ENCODE measurements at places on chromosomes 2 and 18.

DNA sequence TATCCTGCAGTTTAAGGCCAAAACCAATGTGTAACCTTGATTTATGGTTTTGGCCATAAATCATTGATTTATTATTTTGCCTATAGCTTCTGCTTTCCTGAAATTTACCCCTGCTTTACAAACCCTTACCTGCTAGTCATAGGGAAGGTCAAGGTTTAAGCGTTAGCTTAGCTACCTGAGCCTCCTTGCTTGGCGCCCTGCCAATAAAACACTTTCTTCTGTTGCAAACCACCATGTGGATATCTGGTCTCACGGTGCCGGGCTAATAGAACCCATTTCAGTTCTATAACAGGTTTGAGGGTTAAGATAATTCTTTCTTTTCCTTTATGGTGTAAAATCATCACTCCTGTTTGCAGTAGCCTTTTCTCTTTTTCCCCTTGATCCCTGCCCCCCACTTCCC, 72.2 kb downstream of the PDK1 start:
- no peak for DNase-seq

- DNase-seq: no peak
These were observed 53.4 kb downstream of the THADA start for GRCh38 chr2:43542285-43542933.

DNA sequence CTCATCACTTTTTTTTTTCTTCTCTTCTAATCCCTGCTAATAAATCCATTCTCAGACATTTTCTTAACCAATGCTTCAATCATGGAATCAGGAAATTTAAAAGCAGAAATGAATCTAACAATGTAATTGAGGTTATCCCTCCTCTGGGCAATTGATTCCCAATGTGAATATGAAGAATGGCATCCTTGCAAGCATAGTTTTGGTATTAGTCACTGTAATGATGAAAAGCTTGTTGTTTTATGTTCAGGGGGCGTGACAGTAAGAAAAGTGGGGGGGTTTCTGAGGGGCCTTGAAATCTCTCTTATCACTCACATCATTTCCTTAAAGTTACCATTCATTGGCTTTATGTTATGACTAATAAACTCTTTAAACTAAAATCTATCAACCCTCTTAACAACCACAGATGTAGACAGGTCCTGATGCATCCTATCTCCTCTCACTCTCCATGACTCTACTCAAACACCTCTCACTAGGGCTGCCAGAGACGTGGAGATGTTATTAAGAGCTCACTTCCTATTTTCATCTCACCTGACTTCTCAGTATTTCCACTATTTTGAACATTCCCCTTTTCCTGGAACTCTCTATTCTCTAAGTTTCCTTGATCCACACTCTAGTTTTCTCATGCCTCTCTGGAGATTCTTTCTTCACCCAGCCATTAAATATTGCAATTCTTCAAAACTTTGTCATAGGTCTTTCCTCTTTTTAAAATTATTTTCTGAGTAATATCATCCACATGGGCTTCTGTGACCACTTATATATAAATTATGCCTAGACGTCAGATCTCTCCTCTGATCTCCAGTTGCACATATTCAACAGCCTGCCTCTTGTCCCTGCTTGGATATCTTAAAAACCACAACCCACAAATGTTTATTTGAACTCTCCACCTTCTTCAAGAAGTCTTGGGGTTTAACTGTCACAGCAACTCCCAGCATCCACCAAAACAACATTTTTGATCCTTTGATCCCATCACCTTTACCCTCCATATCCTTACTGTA, 332.9 kb downstream of the CDH2 start:
- no peak for DNase-seq

GRCh38 chr2:189124175-189124574, 55.4 kb downstream of the COL5A2 start:
- no peak for DNase-seq

GRCh38 chr2:216620786-216621185, 12.4 kb upstream of the IGFBP2 start:
- no peak for DNase-seq

GRCh38 chr2:72077702-72078169, 69.9 kb downstream of the CYP26B1 start:
- DNase-seq: no peak

- no peak for DNase-seq
These were observed 13.2 kb upstream of the ATP6V1B1 start for GRCh38 chr2:70922235-70923234.

GRCh38 chr2:197453914-197454398, 604 bp downstream of the COQ10B start:
- no peak for DNase-seq

DNA sequence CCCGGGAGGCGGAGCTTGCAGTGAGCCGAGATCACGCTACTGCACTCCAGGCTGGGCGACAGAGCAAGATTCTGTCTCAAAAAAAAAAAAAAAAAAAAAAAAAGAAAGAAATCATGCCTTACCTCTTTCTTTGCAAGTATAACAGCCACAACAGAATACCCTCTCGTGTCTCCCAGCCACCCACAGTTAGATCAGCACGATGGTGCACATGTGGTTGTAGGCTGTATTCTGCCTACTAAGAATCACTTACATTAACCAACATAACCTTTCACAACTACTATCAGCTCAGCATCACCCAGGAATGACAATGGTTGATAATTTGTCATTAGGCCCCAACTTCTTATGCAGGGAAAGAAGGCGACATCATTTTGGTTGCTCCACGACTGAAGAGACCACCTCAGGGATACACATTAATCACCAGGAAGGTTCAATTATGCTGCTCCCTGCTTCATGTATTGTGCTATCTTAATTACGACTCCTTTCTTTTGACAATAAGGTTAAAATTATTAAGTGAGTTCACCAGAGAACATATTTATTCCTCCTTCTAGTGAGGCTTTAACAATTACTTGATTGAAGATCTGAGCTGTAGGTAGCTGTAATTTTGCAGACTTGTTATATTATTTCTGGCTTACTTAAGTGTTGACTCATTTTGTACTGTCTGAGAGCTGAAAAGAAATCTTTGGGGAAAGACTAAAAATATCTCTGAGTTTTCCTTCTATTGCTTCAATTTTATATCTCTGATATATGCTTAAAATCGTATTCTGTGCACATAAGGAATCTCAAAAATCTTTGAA, 120.1 kb downstream of the LRP1B start:
- no peak for DNase-seq

DNA sequence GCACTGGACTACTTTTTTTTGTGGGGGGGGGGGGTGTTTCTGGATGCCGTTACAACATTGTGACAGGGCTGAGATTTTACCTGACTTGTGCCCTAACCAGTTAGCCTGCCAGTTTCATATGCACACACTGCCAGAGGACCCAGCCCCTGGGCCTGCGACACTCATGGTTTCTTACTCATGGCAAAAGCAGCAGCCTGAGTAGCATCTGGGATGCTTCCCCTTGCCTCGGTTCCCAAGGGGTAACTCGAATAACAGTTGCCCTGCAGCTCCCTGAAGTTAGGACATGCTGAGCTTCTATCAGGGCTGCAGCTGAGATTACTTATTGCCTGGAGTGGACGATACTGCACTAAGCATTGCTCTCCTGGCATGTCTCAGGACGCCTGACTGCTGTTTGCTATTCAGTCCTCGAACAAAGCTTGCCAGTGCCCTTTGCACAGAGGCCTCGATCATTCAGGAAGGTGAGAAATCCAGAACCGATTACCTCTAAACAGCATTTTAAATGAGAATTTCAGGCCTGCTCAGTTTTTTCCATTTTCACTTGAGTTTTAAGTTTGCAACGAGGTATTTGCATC, 47.9 kb downstream of the TRPM8 start:
- no peak for DNase-seq

GRCh38 chr2:135050684-135051083, 1.4 kb upstream of the RAB3GAP1 start:
- no peak for DNase-seq

GRCh38 chr2:174716785-174717184, 47.5 kb downstream of the CHRNA1 start:
- DNase-seq: no peak

DNA sequence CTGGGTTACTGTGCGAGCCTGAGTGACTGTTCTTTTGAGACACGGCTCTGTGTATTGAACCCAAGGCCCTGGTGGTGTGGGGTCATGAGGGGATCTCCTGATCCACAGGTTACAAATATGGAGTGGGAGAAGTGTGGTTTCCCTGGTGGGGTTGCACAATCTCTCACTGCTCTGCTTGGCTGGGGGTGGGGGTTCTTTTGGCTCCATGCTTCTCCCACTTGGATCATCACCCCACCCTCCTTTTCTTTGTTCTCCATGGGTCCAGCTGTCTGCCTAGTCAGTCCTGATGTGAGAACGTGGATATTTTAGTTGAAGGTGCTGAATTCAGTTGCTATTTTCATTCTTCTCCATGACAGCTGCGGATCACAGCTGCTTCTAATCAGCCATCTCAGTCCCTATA, 37.8 kb downstream of the AGPS start:
- DNase-seq: no peak

DNA sequence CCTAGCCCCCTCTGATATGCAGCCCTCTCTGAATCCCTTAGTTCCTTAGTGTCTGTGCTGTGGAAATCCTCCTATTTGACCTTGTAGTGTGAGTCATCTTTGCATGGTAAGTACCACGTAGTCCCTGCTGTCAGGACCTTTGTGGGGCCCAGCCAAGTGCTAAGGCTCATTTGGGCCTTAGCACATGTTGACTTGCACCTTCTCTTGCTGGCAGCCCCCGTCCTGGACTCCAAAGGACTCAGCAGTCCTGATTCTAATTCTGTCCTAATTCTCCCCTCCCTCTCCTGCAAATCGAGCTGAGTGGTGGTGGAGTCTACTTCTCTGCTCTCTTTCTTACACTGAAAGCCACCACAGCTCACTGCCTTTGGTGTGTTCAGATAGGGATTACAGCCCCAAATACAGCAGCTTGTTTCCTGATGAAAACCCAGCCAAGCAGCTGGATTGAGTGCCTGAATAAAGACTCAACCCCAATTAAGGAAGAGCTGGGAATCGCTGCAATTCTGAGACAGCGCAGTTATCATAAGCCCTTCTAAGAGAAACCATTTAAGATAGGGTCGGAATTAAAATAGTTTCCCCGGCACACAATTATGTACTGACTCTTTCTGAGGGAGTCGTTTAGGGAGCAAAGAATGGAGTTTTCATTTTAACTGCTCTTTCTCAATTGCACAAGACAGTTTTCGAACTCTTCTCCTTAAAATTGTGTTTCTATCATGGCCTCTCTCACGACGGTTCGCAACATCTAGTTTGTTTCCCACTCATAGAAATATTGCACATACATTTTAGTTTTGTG, 215.6 kb upstream of the TNP1 start:
- DNase-seq: no peak

- no peak for DNase-seq
These were observed 59.0 kb downstream of the MBD2 start for GRCh38 chr18:54165450-54165849.

GRCh38 chr2:19911808-19912509, 10.2 kb upstream of the TTC32 start:
- no peak for DNase-seq

DNA sequence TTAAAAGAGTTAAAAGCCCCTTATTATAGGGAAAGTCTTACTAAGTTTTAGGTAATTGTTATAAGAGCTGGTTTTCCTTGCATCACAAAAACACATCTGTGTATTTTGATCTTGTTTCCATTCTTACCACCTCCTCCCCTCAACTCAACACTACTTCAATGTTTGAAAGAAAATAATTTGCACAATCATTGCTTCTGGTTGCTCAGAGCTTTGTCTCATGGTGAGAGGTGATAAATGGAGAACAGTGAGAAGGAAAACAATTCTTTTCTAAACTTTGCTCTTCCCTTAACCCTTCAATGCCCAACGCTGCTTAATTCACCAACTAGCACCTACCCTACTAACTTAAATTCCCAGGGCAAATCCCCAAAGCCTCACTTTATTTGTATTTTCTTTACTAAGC, 268.1 kb upstream of the LINC00305 start:
- DNase-seq: no peak

GRCh38 chr2:198913394-198914152, 544.2 kb downstream of the SATB2 start:
- no peak for DNase-seq

- no peak for DNase-seq
These were observed 4.3 kb downstream of the ZBTB7C start for GRCh38 chr18:48404716-48405507.

- no peak for DNase-seq
These were observed 263.6 kb downstream of the AFF3 start for GRCh38 chr2:99878581-99879350.

DNA sequence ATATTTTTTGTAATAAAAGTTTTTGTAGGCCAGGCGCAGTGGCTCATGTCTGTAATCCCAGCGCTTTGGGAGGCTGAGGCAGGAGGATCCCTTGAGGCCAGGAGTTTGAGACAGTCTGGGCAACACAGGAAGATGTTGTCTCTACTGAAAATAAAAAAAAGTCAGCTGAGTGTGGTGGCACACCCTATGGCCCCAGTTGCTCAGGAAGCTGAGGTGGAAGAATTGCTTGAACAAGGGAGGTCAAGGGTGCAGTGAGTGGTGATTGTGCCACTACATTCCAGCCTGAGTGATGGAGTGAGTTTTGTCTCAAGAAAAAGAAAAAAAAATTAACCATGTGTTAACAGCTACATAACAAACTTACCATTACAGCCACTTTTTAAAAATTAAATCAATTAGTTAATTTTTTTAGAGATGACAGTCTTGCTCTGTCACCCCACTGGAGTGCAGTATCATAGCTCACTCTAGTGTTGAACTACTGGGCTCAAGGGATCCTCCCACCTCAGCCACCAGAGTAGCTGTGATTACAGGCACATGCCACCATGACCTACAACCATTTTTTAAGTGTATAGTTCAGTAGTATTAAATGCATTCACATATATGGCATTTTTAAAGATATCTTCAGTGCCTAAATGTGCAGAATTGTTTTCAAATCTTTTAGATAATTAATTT, 67.2 kb upstream of the ACYP2 start:
- DNase-seq: no peak

GRCh38 chr2:73895473-73895872, 2.7 kb downstream of the ACTG2 start:
- DNase-seq: no peak

DNA sequence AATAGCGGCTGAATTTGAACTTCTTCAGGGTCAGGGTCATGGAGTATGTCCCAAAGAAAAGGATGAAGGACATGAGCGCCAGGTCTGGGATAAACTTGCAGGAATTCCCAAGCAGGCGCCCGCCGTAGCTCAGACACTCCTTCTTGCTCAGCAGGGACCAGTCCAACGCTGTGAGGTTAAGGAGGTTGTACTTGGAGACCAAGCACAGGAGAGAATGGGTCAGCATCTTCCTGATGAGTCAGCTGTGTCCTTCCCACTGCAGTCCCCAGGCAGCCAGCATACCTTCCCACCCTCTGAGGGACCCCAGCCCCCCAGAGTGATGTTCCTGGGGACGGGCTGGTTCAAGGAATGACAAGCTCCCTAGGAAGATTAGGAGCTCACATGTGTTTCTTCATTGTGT, 40.9 kb downstream of the MTHFD2 start:
- no peak for DNase-seq

- DNase-seq: no peak
These were observed 43.2 kb downstream of the CYB5A start for GRCh38 chr18:74248595-74248994.

DNA sequence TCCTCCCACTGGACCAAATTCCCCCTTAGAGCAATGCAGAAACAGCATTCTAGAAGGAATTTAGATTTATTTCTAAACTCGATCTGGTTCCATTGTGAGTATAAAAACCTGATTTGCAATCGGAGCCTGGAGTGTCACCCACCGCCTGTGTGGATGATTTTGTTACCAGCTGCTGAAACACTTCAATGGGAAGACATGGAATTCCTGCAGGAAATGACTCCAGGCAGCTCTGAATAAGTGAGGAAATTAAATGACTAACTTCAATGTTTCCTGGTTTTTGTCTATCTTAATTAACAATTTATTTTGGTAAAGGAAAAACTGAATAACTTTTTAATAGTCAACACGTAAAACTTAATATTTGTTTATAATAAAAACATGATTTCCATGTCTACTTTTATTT, 19.3 kb downstream of the CTAGE1 start:
- no peak for DNase-seq
